NCI-H1105 (cell line): ENCODE measurements at places on chromosomes 13 and 19.

DNA sequence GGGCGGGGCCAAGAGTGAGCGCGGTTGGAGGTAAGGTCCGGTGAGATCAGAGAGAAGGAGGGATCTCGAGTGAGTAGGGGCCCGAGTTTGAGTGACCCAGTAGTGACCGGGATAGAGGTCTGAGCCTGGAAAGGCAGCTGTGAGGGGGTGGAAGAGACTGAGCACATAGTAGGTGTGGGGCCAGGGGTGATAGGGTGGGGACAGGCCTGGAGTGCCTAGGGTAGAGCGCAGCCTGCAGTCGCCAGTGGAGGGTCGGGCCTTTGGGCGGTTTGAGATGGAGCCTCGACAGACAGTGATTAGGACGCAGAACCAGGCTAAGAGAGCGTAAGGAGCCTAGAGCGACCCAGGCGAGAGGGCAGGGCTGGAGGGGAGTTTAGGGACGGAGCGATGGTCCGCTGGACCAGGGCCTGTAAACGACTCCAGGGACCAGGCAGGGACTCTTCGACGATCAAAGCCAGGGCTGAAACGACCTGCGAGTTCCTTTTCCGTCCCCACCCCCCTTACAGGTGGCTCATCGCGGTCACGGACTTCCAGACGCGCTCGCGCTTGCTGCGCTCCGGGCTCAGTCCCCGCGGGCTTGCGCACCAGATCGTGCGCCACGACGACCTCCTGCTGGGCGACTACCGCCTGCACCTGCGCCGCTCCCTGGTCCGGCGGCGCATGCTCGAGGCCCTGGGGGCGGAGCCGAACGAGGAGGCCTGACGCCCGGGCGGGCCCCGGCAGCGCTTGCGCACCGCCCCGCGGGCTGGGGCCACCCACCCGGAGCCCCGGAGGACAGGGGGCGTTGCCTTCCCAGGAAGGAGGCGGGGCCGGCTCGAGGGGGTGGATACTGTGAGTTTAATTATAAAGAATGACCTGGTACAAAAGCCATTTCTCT is 9.4 kb downstream of the C19orf81 start:
- DNase-seq, result no peak

DNA sequence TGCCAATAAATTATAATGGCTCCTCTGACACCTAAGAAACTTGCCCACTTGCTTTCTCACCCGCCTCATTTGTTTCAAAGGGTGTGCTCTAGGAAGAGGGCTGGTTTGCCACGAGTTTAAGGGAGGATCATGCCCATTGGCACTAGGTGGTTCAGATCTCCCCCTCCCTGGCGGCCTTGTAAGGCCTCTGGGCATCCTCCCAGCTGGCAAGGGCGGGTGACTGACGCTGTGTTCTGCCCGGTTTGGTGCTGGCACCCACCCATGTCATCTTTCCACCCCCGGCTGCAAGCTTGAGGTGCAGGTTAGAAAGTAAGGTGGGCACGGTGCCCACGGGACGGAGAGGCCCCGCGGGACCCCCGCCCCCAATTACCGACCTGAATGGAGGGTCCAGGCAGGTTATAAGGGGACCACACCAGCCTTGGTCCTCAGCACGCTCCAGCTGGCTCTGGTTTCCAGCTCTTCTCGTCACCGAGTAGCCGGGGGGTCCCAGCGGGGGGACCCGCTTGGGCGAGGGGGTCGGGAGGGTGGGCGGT is 90.4 kb downstream of the PTPRS start:
- DNase-seq, result no peak

GRCh38 chr19:8615813-8616596 is 5.5 kb upstream of the ADAMTS10 start:
- no peak for DNase-seq

GRCh38 chr19:15437355-15438123 is 12.2 kb downstream of the WIZ start:
- no peak for DNase-seq

DNA sequence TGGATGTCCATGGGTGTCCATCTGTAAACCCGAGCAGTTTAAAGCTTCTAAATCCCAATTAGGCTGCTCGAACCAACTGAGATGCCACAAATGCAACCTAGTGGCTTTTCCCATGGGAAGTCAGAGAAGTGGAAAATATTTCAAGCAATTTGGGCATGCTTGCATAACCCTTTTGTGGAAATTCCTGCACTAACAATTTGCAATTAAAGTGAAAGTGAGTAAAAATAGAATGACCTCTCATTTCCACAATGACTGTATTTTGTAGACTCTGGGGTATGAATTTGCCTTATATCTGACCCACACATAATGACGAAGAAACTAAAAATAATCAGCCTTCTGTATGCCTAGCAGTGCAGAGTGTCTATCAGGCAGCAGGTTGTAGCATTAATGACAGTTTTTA is 91.8 kb upstream of the TSC22D1 start:
- DNase-seq, result no peak

DNA sequence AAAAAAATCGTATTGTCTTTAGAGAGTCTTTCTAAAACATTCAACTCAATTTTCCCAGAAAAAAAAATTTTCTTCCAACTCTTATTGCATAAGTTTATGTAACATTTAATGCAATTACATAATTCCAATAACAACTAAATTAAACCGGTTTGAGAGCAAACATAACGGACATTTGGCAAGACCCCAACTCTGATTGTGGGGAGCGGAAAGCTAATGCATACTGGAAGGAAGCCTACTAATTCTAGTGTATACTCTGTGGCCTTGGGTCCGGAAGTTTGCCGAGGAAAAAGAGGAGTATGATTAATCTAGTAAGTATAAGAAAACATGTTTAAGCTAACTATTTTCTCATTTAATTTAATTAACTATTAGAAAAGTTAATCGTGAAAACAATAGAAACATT is 21.3 kb upstream of the MIR17HG start:
- DNase-seq, result no peak

DNA sequence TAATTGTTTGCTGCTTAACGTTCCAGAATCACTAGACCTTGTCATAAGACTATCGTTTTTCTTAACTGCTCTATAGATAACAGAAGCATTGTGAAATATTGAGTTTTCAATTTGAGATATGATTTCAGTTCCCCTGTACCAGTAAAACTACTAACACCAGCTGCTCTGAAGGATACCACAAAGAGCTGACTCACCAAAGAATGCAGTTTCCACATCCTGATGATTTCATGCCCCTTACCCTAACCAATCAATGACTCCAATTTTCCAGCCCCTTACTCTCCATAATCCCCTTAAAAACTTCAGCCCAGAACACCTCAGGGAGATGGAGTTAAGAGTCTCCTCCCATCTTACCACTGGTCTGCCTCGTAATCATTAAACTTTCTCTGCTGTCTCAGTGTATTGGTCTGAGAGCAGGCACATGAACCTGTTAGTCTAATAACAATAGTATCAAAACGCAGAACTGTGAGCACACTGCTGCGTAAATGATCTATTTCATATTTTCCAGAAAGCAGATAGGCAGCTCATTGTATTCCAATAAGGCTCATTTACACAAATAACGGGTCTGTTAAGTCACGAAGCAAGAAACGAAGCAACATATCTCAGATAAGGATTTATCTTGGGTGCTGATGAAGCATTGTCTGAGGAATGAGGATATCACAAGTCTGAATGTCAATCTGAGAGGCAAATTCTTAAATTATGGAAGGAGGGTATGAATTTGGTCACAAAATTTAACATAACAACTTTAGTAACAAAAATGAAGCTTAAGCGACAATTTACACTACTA is 14.1 kb upstream of the CCNA1 start:
- no peak for DNase-seq

DNA sequence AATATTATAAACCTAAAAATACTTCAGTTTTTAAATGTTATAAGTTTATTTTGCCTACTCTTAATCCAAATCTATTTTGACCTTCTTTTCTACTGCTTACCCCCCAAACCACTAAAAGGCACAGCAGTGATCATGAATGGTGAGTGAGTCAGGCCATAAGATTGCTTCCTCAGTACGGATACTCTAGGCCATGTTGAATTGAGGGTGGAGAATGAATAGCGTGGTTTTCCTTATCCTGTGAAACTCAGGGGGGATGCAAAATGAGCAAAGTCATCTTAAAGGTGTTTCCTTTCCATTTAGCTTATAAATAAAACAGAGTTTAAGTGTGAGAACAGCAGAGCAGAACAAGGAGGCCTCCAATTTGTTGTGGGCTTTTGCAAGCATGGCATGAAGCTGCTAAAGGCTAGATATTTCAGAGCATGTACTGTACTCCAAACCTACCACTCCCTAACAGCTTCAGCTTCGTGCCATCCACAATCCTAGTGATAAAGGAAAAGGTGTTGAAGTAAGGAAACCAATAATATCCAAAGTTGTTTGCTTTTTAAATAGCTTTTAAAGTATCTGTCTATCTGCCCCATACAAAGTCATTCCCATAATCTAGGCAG is 25.0 kb downstream of the SERPINE3 start:
- DNase-seq, result no peak

DNA sequence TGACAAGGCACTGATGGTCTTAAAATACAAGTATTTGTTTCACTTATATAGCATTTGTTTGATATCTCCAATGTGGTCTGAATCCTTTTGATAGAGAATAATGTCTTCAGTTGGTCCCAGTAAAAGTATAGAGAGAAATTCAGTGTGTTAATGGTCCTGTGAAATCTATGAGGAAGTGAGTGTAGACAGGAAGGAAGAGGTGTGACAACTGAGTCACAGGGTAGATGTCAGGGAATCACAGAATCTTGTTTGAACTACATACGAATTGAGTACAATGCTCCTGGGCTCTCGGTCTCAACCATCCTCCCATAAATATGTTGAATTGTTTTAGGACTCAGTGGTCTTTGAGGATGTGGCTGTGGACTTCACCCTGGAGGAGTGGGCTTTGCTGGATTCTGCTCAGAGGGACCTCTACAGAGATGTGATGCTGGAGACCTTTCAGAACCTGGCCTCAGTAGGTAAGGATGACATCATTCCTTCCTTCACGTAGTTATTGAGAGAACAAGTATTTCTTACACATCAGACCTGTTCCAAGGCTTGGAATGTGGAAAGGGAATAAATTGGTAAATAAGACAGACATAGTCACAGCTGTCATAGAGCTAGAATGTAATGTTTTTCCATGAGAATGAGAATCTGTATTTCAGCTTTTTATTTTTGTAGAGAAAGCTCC is 9.1 kb downstream of the ZNF555 start:
- DNase-seq, result no peak

- DNase-seq, result peak; percentile 7
Measured at GRCh38 chr19:6020166-6020882, 42.4 kb upstream of the RANBP3 start.

- no peak for DNase-seq
Measured at GRCh38 chr13:30965380-30965779, 32.9 kb downstream of the TEX26 start.

- no peak for DNase-seq
Measured at GRCh38 chr19:28465371-28466086, 747.4 kb downstream of the UQCRFS1 start.

GRCh38 chr13:66477816-66478215 is 752.3 kb downstream of the PCDH9 start:
- DNase-seq, result no peak

- peak; percentile 16 for DNase-seq
Measured at GRCh38 chr19:16589917-16590316, 17.7 kb upstream of the SLC35E1 start.

DNA sequence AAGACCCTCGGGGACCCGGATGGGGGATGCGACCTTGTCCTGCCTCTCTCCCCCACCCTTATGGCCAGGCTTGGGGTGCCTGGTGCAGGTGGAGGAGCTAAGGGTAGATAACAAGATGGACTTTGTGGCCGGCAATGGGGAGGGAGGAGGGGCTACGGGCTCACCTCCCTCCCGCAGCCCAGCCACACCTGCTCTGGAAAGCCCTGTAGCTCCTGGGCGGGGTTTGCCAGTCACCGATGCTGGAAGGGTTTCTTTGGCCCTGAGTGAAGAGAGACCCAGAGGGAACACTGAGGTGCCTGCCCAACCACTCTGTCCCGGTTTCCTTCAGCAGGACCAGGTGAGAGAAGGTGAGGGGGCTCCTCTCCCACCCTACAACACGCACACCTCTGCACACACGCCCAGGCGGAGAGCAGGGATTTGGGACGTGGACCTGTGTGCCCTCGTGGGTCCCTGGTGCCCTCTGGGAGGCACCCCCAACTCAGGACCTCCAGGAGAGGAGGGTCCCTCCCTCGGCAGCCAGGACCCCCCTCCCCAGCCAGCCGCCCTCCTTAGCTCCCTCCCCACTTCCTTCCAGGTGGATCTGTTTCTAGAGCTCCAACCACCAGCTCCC is at the start of gene FUT2:
FUT2 (plus strand) TSS at position 229 of the 610 bp plus-strand sequence. CDS start 6,986 bp downstream, outside the sequence.
- no peak for DNase-seq

- no peak for DNase-seq
Measured at GRCh38 chr13:35471706-35472322, 4.7 kb downstream of the MAB21L1 start.
